ENCODE measurements at places on chromosomes 2 and 18.

DNA sequence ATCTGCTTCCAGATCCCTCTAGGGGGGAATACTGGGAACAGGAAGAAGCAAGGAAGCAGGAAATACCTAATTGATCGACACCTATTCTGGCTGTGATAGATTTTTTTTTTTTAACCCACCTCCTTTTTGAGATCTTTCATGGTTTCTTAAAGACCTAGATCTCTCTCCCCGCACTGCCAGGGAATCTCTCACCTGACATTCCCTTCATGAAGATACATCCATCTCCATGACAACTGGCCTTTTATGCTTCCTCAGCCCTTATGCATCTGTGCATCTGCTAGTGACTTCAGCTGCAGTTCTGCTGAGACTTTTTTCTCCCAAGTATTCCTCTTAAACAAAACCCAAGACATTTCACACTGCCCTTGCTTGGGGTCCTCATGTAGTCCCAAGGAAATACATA, 21.1 kb upstream of the CPO start:
- DNase-seq = no peak

DNA sequence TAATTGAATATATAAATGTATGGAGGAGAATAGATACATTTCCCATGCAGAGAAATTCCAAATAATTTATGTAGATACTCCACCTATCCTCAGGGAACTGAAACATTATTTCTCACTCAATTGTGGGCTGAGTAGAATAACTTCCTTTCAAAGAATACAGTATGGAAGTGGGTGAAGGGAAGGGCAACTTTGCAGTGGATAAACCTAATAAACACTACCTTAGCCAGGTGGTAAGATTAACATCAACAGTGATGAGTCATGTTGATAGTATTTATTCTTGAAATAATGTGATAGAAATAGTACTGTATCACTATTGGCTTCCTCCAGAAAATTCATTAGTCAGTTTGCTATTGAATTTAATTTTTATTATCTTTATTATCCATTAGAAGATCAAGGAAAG, 716.4 kb upstream of the CHAC2 start:
- DNase-seq = no peak

DNA sequence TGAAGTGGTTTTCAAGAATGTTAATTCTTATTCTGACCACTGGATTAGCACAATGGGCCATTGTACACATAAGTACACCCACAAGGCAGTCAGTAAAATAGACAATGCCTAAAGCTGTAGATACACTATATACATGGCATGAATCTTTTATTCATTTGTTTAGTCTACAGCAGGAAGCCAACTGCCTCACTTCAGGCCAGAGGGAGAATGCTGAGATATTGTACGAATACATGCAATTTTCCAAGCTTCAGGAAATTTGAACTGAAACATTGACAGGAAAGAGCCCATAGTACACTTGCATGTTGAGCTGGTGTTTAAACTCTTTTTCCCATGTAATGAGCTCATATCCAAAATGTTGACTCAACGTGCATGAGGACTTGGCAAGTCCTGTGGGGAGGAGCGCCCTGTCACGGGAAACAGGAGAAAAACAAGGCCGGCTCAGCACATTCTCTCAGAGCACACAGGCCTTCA, 111.6 kb upstream of the CYP1B1 start:
- no peak for DNase-seq

- DNase-seq = no peak
These were observed 58.2 kb downstream of the TWSG1 start for GRCh38 chr18:9392726-9393125.

DNA sequence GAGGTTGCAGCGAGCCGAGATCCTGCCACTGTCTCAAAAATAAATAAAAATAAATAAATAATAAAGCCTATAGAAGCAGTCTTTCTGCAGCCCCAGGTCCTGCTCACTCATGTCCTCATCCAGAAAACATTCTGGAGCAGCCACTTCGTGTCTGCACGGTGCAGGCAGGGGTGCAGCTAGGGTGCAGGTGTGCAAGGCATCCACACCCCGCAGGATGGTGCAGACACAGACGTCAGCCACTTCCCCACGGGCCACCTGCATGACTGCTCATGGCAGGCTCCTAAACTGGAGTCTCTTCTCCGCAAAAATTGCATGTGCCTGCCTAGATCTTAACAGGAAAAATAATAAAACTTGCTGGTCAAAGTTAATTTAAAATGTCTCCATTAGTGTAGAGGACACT, 80.2 kb upstream of the SNTG2 start:
- DNase-seq = no peak

DNA sequence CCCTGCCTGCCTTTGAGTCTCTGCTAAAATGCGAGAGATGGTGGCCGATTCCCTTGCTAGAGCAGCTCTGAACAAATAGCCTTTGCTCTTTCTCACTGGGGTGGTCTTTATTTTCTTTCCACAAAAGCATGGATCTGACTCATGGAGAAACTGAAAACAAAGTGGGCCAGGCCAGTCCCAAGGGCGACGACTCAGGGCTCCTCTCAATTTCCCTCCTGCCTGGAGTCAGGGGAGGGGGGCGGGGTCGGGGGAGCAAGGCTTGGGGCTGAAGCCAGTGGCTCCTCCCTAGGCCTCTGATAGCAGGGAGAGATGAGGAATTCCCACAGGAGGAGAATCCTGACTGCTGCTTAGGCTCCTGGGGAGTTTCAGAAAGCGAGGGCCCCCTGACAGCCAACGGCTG, 17.1 kb upstream of the IL1R2 start:
- no peak for DNase-seq
